ENCODE measurements at places on chromosomes 16 and 17.
A peak's percentile ranks its signal among the peaks of the same experiment; 100 is the strongest.

DNA sequence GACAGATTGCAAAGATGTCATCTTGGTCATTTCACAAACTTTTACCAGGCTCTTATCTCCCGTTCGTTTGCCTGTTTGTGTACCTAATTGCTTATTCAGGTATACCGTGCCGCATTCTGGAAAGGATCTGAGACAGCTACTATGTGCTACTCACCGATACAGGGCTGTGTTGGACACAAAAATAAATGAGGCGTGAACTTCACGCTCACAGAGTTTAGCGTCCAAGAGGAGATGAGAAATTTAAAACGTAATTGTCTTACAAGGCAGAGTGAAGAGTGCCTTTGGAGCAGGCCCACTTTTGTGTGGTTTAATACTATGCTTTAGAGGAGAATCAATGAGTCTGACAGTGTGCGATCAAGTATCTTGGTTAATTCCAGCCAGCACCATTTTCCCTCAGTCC is 26.7 kb downstream of the MAF start:
- DNase-seq: no peak

GRCh38 chr16:78163772-78164670 is 64.6 kb downstream of the WWOX start:
- no peak for DNase-seq

- DNase-seq: no peak
These were observed 387.3 kb downstream of the HS3ST3B1 start for GRCh38 chr17:14688134-14688533.

DNA sequence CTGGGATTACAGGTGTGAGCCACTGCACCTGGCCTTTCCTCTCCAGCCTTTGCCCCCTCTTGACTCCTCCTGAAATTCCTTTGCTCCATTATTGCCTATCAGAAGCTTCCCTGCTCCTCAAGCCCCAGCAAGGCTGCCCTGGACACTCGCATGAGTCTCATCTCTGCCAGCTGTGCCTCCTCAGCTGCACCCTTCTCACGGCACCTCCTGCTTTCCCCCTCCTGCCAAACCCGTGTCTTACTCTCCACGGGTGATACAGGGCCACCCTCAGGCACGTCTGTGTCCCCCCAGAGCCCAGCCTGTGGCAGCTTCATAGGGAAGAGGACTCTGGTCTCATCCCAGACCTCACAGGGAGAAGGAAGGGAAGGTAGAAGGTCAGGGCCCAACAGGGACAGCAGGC is 15.4 kb downstream of the G6PC3 start:
- no peak for DNase-seq

GRCh38 chr16:62041401-62041800 is 5.2 kb upstream of the CDH8 start:
- peak; percentile 3 for DNase-seq

DNA sequence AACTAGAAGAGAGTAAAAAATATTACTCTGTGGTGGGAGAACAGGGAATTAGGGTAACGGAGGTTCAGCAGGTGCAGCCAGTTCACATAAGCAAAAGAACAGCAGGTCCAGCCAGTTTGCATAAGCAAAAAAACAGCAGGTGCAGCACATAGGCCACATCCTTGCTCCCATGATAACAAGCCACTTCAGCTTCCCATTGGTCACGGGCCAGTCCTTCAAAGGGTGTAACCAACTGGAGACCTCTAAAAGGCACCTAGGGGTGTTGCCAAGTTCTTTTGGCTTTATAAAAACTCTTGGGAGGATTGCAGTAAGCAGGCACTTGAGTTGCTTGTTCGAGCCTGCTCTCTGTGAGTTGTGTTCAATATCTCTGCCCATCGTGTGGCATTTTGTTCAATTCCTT is 488.1 kb downstream of the XYLT1 start:
- DNase-seq: no peak

DNA sequence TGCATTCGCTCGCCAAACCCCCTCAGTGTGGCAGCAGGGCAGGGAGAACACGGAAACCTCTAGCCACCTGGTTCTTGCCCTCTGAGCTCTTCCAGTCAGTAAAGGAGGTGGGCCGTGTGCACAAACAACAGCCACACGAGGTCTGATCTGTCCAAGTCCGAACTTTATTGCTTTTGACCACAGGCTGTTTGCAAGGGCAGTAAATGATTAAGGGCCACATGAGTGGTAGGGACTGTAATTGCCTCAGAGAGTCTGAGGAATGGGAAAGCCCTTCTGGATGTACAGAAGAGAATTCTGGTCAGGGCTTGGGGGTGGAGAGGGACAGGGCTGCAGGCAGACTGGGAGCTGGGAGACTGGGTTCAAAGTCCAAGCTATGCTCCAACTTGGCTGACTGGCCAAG is 75.7 kb upstream of the LHX1 start:
- DNase-seq: no peak

DNA sequence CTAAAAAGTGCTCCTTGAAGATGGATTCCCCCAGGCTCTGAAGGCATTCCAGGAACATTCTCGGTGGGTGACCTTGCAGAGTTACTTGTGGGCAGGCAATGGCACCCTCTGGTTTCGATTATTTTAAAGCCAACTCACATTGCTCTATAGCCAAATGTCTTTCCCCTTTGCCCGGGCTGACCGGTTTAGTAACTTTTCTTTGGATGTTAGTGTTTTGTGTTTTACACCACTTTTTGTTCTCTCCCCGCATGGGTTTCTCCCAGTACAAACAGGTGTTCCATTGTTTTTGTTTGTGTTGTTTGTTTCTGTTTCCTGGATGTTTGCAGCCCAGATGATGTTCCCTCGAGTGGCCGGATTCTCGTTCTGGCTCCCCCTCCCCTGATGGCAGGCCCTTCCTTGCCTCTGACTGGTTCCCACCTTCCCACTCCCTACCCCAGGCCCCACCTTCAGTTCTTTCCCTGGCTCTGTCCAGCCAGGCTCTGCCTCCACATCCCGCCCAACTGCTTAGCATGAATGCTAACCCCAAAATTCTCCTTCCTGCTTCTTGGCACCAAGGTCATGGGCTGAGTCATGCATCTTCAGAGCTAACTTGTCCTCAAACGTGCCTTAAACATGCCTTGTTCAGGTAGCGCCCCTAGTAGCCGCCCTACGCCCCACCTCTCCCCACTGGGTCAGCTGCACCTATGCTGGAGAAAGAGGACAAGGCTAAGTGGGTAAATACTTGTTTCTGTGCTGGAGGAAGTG is 40.6 kb downstream of the ELAC2 start:
- DNase-seq: no peak

- DNase-seq: peak; percentile 37
These were observed 67.6 kb upstream of the RBBP6 start for GRCh38 chr16:24471561-24472350.

DNA sequence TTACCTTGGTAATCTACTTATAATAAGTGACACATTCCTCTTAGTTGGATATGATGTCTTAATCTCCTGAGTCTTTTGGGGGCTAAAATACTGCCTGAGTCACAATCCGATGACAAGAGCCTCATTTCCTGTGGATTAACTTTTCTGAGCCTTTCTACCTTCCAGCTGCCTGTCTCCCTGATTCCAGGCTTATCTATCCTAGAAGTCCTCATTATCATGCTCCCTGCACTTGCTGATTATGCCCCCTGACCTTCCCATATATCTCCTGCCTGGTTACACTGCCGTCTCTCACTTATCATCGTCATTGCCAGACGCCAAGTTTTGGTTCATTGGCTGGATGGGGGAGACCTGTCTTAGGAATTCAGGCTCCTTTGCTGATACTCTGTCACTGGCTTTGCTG is 727.4 kb upstream of the CA10 start:
- no peak for DNase-seq

DNA sequence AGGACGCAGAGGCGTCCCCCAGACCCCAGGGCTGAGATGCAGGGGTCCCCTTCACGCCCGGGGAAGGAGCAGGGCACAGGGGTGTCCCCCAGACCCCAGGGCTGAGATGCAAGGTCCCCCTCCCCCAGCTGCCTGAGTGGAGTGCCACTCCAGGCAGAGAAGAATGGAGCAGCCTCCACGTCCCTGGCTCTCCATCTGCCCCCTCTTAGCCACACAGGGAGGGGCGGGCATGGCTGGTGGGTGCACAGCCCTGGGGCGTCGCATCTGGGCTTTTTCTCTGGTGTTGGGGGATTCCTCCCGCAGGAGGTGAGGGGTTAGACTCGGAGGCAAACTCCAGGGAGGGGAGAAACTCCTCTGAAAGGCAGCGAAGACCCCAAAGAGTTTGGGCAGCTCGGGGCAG is 17.5 kb downstream of the CIBAR2 start:
- no peak for DNase-seq
